ENCODE measurements at places on chromosomes 6 and 20.

DNA sequence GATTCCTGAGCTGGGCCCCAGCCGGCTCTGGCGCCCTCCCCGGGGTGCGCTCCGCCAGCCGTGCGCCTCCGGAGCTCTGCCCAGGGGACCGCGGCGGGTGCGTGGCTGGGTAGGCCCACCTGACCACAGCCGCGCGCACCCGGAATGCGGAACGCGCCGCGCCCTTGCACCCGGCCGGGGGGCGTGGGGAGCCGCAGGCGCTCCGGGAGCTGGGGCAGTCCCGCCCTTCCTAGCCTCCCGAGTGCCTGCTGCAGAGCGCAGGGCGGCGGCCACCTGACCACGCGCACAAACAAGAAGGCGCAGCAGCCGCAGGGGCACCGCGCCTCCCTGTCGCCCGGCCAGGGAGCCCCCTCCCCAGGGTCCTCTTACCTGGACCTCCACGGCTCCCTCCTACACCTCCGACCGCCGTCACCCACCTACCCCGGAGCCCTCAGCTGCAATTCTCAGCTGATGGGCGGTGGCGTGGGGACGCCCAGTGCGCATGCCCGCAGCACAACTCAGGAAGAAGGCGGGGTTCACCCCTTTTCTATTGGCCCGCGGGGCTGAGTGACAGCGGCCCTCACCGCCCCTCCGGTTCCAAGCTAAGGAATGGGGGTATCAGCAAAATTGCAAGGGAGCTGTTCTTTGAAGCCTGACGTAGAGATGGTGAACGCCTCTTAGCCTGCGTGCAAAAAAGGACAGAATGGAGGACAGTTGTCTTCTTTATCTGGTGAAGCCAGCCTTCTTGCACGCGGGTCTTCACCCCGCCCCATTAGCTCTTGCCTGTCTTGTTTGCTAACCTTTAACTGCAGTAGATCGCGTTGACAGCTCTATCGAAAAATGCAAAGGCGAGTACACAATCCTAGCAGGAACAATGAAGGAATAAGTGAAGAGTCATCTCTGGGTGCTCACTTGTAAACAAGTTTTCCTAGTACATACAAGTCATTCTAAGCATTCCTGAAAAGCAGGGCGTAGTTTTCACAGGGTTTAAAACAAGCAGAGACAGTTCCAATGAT lies at the start of gene STX7:
TSS of gene STX7 (minus strand) at position 479 of the 995 bp plus-strand sequence. CDS start 9,586 bp downstream, outside the sequence.
- peak; percentile 81 for DNase-seq

GRCh38 chr20:59125836-59126235 lies 37.8 kb upstream of the ZNF831 start:
- no peak for DNase-seq

DNA sequence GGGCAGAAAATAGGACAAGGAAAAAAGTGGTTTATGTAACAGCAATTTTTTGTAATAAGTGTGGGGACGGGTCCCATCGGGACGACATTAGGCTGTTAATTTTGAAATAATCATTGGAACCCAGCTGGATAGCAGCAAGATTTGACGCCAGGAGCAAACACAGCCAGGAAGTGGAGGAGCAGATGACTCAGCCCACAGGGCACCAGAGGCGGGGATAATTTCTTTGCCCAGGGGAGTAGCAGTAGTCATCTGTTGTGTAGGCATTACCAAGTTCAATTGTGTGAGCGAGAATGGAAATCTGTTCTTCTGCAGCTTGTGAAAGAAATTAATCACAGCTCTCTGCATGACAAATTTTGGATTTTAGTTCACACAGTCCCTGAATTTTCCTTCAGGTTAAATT lies 22.6 kb upstream of the RIN2 start:
- DNase-seq, result no peak

DNA sequence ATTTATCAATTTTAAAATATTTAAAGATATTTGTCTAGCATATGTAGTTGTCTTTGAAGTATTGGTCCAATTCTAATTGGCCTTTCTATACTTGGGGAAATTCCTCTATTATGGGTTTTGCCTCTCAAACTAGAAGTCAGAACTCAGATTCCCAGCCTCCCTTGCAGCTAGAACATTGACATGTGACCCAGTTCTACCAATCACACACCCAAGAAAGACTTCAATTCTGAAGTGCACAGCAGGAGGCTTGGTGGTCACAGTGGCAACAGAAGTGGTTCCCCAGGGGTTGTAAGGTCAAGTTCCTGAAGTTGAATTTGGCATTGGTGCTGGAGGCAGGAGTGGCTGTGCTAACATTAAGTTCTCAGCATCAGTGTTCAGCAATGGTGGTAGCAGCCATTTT lies 14.8 kb upstream of the FKBP5 start:
- no peak for DNase-seq

DNA sequence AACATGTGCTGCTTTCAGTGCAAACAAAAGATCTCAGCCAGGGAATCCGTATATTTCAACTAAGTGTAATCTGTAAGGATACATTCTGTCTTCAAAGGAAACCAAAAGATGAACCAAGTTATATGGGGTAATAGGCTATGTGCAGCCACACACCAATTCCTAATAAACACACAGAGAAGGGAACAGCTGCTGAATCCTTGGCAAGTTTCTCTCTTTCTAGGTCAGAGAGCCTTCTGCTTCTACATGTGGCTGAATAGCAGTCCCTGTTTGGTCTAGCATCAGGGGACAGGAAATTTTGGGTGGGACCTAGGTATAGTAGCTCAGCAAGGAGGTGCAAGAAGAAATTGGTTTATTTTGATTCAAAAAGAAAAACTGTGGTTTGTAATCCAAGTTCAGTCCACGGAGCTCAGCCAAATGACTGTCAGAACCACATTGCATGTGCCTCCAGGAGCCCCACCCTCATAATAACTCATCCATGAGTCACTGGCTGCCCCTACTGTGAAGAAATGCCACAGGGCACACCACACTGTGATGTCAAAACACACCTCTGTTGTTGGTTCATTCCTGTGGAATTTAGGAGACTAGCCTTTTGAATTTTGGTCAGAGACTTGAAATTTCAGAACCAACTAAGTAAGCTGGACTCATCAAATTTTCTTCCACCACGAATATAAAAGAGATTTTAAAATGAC lies 21.1 kb downstream of the SPTLC3 start:
- no peak for DNase-seq

DNA sequence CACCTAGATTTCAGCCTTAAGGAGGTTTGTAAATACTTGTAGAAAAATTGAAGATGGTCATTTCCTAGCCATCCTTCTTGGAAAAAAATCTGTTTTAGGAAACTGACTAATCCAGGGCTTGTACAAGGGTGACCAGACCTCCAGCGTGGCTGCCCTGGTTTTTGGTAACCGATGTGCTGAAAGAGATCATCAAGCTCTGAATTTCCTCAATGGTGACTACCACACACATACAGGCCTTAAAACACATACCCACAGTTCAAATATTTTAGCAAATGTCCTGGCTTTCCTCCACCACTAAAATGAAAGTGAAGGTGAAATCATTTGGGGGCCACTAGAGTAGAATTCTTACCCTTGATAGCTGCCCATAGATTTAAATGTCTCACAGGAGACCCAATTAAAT lies 215.3 kb upstream of the SUPT3H start:
- DNase-seq, result no peak

DNA sequence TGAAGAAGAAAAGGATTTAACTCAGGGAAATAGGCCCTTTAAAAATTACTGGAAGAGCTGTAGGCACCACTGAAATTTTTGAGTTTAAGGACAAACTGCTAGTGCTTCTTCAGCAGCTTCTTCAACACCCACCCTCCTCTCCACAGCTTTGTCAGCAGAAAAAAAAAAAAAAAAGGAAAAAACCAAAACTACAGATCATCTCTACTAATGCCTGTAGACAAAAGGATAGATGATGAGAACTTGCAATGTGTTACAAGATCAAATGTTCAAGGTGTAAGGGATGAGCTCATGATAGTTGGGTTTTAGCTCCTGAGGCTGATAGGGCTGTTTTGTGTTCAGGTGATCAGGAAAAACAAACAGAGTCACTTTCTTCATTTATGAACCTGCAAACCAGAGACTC lies 55.2 kb upstream of the PREP start:
- no peak for DNase-seq

DNA sequence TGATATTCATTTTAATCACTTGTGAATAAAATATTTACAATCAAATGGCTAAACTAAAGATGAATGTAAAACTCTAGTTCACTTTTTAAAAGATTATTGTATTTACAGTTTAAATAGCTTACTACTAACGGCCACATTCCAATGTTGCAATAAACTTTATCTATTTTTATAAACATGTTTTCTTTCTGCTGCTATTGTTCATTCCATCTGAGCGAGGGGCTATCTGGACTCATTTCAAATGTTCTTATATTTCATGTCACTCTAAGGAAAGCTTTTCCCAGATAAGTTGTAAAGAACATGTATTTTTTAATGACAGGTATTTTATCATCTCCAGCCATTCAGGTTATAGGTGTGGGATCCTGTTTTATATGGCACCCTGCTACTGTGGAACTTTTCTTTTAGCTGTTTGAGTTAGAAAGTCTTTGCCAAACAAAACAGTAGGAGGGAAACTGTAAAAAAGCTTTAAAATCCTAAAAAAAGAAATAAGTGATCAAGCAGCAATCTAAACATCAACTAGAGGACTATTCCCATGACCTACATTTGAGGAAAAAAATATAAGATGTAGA lies 42.5 kb downstream of the HMGCLL1 start:
- DNase-seq, result no peak

- DNase-seq, result no peak
Measured at GRCh38 chr20:64045346-64046011, 4.0 kb downstream of the SOX18 start.

DNA sequence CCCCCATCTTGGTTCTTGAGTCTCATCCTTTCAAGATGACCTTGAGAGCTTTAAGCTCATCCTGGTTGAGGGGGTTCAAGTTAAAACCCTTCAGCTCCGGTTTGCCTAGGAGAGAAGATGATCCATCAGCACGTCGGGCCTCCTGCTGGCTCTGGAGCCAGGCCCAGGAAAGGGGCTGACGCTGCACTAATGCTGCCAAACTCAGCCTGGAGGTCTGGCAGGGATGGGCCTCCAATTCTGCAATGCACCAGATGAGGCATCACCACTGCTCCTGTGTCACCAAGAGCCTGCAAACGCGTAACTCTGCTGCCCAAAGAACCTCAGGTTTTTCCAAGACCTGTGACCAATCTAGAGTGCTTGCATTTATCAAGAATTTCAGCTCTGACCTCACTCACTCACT lies 6.1 kb downstream of the PDRG1 start:
- DNase-seq, result no peak

DNA sequence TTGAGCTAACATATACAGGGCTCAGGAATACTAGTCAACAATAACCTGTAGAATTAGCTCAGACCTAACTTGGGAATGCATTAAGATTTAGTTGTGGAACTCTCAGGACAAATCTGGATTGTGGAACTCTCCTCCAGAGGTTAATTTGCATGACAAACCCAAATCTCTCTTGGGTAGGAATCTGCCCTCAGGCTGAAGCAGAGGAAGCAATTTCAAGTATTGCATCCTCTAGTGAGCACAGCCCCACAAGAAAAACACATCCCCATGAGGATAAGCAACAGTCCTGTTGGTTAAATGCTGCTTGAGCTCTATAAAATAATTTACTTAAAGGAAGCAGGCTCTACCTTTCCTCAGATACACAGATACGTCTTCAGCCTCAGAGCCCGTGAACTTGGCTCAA lies 170.9 kb upstream of the STXBP5 start:
- no peak for DNase-seq

- no peak for DNase-seq
Measured at GRCh38 chr6:101458826-101459225, 65.3 kb downstream of the GRIK2 start.

- DNase-seq, result no peak
Measured at GRCh38 chr6:26359765-26360164, 5.2 kb upstream of the BTN3A2 start.

DNA sequence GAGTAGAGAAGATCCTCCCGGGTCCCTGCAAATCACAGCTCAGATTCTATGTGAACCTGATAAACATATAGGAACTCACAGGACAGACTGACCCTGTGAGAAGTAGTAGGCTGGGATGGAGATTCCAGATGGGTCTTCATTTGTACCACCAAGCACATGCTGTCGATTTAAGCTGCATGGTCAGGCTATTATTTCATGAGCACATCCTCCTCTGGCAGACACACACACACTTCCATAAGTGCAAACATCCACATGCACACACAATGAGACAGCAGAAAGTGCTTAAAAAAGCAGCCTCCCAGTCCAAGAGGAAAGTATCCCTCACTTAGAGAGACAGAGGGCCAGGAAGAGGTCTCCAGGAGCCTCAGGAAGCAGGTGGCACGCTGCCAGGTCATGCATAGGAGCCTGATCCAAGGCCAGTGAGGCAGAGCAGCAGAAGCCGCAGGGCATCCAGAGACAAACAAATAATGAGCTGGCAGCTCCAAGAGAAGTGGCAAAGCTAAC lies 131.8 kb downstream of the UNC5CL start:
- no peak for DNase-seq

- DNase-seq, result no peak
Measured at GRCh38 chr6:145498425-145498824, 236.9 kb downstream of the EPM2A start.

- DNase-seq, result no peak
Measured at GRCh38 chr20:60482221-60483008, 524.2 kb downstream of the CDH26 start.

GRCh38 chr6:135703007-135703406 lies 148.5 kb upstream of the PDE7B start:
- DNase-seq, result no peak

Data from stimulated activated CD4-positive, alpha-beta T cell treated with anti-CD3 and anti-CD28 coated beads, Interleukin-2, amount 100 ng/mL, for 4 hours (primary cell).